Caki2 (cell line): ENCODE measurements at places on chromosomes 7 and 10. TPM values are rescaled to one million over a fixed set of nuclear protein-coding genes. Genes with fewer than 3 reads are reported as not detected.

Gene ABCA13
- total RNA-seq = 2.8 and 6.3 TPM in 2 replicates

DNA sequence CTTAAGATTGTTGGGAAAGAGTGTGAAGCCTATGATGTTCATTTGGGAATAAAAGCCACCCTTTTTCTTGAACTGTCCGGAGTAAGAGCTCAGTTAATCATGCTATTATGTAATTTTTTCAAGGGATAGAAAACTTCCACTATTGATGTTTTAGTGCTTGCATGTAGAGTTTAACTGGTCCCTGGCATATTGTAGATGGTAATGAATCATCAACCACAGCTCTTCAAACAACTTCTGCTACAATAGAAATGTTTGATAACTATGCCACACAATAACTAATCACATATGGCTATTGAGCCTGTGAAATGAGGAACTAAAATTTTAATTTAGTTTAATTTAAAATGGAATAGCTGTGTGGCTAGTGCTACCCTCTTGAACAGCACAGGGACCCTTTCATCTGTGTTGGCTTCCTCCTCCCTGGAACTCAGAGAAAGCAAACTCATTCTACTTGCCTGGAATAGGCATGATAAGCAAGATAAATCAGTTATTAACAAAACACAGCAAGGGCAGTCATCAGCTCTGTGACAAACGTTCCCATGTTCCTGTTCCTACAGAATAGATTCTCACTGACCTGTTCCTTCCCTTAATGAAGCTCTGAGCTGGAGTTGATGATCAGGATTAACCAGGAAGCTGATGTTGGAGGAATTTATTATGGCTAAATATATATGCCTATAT is 4.9 kb upstream of the SRI start:
- peak; percentile 69 for DNase-seq

DNA sequence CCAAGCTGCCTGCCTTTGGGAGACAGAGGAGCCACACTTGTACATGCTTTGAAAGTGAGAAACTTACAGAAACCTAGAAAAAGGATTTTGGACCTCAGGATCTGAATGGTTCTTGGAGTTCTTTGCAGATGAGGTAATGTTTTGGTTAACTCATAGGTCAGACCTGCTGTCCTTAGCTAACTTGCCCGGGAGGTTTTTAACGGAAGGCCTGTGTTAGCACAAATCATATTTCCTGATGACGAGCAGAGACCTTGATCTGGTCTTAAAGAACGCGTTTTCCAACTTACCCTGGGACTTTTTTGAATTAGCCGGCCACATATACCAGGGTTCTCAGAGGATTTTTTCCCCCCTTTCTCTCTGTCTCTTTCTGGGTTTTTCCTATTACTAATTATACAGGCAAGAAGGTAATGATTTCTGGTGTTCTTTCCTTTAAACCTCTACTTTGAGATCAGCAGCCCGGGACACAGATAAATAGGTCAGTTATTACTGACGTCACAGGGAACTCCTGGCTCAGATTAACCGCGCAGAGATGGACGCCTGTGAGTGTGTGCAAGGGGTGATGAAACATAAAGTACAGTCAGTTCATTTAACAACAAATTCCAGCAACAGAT is 101.7 kb upstream of the KLF6 start:
- peak; percentile 98 for DNase-seq

- no peak for DNase-seq
Measured at GRCh38 chr7:1428941-1429501, 30.2 kb downstream of the MICALL2 start.

DNA sequence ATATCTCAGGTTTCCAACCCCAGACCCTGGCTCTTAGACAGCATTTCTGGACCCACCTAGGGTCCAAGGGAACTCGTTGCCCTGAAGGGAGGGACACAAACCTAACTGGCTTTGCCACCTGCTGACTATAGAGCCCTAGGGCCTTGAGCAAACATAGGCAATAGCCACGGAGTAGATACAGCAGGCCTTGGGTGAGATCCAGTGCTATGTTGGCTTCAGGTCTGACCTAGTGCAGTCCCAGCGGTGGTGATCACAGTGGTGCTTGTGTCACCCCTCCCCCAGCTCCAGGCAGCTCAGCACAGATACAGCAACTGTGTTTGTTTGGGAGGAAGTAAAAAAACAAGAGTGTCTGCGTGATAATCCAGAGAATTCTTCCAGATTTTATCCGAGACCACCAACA is 9.7 kb upstream of the TNKS2 start:
- DNase-seq = no peak

DNA sequence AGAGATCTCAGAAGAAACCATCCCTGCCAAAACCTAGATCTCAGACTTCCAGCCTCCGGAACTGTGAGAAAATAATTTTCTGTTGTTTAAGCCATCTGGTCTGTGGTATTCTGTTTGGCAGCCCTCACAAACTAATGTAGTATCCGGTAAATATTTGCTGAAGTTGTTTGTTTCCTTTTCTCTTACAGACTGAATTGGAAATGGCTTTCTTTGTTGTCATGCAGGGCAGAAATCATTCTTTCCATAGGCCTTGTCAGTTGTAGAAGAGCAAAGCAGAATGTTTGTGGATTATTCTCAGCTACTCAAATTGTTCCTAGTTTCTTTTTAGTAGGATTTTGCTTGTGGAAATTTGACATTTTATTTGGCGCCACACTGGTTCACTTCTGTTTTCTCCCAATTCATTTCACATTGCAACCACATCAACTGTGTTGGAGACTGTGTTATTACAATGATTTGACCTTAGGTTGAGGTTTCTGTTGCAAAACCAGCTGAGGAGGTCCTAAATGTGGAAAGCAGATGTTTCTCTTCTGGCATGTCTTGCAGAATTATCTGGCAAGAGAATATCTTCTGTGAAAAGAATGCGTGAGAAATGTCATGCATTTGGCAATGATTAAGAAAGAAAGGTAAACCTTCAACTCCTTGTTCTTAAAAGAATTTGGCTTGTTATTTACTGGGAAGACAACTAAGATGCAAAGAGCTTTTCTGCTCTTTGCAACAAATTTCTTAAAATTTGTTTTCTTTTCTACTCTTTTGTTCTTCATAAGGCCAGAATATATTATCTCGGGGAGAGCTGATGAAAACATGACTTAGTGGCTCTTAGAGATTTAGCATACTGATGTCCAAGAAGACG is 25.8 kb downstream of the ACTA2 start:
- DNase-seq = no peak

- DNase-seq = no peak
Measured at GRCh38 chr10:128055061-128055868, 71.0 kb downstream of the MKI67 start.

DNA sequence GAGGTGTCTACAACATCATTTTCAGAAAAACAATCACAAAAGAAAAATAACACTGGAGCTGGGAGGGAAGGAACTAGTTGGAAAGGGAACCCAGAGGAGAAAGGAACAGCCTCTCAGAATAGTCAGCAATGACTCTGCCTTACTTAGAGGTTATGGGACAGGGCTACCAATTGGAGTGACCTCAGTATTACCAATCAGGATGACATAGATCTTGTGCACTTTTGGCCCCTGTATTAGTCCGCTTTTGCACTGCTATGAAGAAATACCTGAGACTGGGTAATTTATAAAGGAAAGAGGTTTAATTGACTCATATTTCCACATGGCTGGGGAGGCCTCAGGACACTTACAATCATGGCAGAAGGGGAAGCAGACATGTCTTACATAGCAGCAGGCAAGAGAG is 99.7 kb upstream of the SDK1 start:
- DNase-seq = no peak

GRCh38 chr10:32964270-32964669 is 6.2 kb upstream of the ITGB1 start:
- no peak for DNase-seq

GRCh38 chr7:155483868-155484325 is 26.0 kb downstream of the EN2 start:
- no peak for DNase-seq

DNA sequence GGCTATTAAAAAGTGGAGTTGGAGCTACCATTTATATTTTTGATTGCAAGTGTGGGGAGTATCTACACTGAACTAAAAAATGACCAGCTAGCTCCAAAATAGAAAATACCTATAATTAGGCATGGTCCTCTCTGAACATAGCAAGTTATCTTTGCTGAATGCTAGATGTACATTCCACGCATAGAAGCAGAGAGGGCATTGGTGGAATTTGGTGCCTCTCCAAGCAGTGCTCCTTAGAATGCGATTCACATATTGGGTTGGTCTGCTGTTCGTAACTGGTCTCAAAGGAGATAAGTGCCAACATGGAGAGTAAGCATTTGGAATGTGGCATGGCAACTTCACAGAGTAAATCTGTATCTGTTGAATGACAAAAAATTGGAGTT is 196.2 kb downstream of the PTN start:
- no peak for DNase-seq

- DNase-seq = no peak
Measured at GRCh38 chr7:114104035-114104434, 185.2 kb upstream of the PPP1R3A start.

DNA sequence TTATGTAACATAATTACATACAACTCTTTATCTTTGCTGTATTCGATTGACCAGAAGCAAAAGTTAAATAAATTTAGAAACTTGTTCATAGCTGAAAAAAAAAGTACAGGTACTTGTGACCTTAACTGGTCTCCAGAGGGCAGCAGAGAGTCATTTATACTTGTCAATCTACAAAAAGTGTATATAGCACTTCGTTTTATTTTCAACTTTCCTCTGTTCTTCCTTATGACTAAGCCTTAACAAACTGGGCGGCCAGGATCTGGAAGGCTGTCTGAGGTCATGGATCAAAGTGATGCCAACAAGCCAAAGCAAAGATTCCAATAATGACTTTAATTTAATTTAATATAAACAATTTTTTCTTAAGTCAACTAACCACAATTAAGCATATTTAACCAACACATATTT is 29.8 kb downstream of the C10orf67 start:
- peak; percentile 57 for DNase-seq

DNA sequence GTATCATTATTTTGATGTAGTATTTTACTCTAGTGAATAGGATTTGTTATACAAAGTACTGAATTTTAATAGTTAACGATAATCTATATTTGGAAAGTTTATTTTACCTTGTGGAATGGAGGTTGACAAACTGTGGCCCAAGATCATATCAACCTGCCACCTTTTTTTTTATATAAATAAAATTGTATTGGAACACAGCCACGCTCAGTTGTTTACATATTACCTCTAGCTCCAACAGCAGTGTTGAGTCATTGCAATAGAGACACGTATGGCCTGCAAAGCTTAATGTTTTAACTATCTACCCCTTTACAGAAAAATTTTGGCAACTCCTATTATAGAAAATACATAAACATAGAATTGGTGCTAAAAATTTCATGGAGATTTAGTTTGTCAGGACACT is 239.3 kb downstream of the THSD7A start:
- no peak for DNase-seq

Gene C10orf105
- total RNA-seq = not detected in 2 replicates

DNA sequence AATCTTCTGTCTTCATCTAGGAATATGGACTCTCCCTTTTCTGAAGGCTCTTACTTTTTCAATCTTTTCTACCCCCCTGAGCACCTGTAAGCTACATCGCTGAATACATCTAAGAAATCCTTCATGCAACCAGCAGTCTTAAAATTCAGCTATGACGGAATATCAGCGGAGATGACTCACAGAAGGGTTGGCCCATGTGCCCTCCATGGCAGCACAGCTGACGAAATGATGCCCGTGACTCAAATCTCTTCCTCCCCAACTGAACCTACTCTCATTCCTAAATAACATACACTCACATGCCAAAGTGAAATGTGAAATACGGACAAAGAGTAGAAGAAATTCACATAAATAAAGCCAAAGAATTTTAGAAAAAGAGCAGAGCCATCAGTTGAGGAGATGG is 30.3 kb upstream of the NCAPG2 start:
- DNase-seq = no peak

GRCh38 chr7:149748076-149748874 is 25.1 kb downstream of the ZNF467 start:
- no peak for DNase-seq

Gene PAX4
- total RNA-seq = not detected in 2 replicates

GRCh38 chr10:71396084-71396710 is 523 bp upstream of the CDH23 start:
- no peak for DNase-seq

GRCh38 chr7:132475669-132476116 is 100.6 kb downstream of the PLXNA4 start:
- DNase-seq = no peak

Gene CCL24
- total RNA-seq = not detected in 2 replicates

DNA sequence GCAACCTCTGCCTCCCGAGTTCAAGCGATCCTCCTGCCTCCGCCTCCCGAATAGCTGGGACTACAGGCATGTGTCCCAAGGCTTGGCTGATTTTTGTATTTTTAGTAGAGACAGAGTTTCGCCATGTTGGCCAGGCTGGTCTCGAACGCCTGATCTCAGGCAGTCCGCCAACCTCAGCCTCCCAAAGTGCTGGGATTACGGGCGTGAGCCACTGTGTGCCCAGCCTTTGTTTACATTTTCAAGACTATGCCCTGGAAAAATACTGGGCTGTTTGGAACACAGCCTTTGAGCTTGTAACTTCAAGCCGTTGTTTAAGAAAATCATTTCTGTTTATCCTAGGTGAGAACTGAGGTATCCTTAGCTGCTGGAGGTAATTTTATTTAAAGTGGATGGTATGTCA is 1.9 kb downstream of the ZKSCAN1 start:
- no peak for DNase-seq

GRCh38 chr10:84540617-84541288 is 212.4 kb downstream of the CCSER2 start:
- peak; percentile 40 for DNase-seq

- DNase-seq = no peak
Measured at GRCh38 chr10:110544958-110545537, 22.4 kb upstream of the SMC3 start.

DNA sequence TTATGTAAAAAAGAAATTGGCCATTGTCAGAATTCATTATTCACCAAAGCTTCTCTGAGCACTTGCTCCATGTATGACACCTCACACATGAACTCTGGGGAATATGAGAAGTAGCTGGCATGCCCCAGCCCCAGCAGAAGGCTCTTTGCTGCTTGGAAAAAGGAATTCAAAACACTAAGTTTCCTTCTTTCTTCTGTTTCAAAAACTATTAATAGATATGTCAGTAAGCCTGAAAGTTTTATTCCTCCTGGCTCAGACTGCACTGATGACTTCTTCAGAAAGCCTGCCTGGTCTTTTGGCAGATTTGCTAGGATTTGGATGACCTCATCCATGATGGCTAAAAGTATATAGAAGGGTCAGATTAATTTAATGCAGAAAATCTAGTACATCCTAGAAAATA is 511.0 kb downstream of the GFRA1 start:
- DNase-seq = no peak

Gene CDC14C
- not detected in 2 replicates for total RNA-seq
